PC-9 (cell line): ENCODE measurements at places on chromosomes 13 and 19. TPM values are rescaled to one million over a fixed set of nuclear protein-coding genes. Genes with fewer than 3 reads are reported as not detected.

MIPEP gene
- 18.6 and 22.9 TPM in 2 replicates for total RNA-seq

SIGLEC5 gene
- total RNA-seq, result not detected in 2 replicates

SLITRK1 gene
- 3.1 and 3.7 TPM in 2 replicates for total RNA-seq

DNA sequence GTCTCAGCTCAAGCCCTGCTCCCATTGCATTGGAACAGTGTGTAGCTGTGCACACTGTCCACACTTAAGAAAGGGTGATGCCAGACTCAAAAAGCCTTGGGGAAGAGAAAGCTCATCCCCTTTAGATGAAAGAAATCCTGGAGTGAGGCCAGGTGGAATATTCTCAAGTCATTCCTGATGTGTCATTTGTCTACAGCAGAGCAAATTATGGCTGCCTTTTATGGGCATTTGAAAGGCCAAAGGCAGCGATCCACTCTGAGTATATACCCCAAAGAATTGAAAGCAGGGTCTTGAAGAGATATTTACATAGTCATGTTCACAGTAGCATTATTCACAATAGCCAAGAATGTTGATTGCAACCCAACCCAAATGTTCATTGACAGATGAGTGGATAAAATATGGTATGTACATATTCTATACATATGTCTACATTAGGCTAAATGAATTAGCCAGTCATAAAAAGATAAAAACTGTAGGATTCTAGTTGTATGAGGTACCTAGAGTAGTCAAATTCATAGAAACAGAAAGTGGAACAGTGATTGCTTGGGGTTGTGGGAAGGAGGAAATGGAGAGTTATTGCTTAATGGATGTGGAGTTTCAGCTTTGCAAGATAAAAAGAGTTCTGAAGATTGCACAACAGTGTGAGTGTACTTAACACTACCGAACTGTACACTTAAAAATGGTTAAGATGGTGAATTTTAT is 214.9 kb downstream of the KCNRG start:
- DNase-seq, result no peak

DNA sequence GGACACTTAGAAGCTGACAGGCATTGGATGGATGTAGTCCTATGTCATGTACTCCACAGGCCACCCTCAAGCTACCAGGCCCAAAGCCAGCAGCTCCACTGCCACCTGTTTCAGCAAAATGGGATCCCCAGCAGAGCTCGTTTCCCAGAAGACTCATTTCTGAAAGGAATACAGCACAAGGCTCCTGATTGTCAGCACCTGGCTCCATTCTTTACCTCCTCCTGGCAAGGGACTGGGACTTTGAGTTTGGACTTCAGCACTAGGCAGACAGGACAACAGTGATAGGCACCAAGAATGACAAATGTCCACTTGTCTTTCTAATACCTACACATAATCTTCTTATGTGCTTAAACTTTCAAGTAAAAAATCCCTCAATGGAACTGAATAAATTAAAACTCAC is 150.4 kb upstream of the RXFP2 start:
- no peak for DNase-seq

- DNase-seq, result no peak
These were observed 625 bp downstream of the ZFP82 start for GRCh38 chr19:36417752-36418286.

DNA sequence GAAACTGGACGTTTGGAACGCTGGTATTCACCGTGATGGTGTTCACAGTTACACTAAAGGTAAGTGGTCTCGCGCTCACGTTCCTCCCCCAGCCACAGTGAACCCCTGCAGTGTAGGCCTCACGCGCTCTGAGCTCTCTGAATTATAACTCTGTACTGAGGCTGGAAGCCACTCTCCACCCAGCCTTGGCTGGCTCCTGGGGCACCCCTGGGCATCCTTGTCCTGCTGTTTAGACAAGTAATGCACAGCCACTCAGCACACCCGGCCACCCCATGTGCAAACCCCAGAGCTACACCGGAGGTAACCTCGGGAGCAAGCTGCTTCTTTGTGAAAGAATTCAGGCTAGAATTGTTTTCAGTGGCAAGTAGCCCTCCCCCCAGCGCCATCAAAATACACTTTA is 97.3 kb upstream of the MCF2L start:
- DNase-seq, result no peak
